ENCODE measurements at places on chromosomes 2 and 18.

GRCh38 chr2:220682616-220683015 is 889.5 kb downstream of the EPHA4 start:
- DNase-seq: no peak

DNA sequence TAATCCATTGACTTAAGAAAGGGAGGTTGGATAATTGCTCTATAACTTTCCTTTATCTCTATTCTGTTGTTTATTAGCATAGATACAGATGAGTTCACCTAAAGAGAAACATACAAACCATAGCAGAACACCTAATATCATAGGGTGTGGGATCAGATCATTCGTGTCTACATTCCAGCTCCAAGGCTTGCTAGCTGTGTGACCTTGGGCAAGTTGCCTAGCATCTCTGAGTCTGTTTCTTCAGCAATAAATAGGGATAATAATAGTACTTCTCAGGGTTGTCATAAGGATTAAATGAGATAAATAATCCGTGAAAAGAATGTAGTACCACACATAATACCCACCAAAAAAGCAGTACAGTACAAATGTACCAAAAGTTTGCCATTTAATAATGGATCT is 126.2 kb downstream of the PLB1 start:
- DNase-seq: no peak

DNA sequence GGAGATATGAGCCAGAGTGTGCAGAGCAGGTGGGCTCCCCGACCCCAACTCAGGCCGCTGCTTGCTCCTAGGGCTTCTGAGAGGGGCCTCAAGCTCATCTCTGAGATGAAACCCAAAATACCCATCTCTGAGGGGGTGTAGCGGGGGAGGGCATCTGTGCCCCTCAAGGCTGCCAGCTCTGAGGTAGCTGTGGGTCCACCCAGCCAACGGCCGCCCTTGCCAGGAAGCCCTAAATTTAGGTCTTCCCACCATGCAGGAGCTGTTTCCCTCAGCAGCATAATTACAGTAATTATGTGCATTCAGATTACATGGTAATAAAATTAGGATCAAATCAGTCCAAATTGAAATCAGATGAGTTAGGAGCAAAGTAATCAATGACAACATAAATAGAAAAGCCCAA is 97.8 kb upstream of the MCFD2 start:
- DNase-seq: no peak

- DNase-seq: no peak
Measured at GRCh38 chr2:168075446-168075845, 171.9 kb downstream of the STK39 start.

GRCh38 chr2:56313500-56313921 is 129.7 kb downstream of the CCDC85A start:
- no peak for DNase-seq

DNA sequence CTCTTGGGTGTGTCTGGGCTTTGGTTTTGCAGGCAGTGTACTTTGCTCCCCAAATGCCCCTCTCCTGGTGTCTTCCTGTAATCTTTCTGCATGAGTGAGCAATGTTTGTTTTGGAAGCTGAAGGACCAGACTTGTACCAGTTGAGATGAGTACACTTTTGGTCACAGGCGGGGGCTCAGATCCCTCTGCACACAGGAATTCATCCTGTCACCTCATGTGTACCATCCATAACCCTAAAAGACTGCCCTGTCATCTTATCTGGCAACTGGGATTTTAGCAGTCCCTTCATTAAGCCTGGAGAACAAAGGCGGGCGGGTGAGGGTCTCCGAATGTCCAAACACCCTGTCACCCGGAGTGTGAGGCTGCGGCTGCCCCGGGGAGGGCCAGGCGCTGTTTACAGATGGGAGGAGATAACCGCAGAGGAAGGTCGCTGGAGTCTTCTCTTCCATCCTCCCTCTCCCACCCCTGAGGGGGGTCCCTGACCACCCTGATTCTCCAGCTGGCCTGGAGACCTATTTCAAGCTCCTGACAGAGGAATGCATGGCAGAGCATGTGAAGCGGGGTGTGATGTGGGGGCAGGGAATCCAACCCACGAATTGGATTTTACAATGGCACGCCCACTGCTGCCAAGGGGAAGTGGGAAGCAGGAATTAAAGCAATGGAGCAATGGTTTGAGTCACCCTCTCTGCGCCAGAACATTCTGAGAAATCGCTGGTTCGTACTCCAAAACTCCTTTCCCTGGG is 158.2 kb upstream of the MYCN start:
- no peak for DNase-seq

DNA sequence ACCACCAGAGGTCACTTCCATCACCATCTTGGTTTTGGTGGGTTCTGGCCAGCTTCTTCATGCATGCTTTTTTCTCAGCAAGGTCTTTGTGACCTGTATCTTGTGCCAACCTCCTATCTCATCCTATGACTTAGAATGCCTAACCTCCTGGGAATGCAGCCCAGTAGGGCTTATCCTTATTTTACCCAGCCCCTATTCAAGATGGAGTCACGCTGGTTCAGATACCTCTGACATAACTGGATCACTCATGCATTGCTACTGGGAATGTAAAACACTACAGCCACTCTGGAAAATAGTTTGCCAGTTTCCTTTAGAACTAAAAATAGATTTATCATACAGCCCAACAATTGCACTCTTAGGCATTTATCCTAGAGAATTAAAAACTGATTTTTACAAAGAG is 219.2 kb downstream of the IRS1 start:
- no peak for DNase-seq

DNA sequence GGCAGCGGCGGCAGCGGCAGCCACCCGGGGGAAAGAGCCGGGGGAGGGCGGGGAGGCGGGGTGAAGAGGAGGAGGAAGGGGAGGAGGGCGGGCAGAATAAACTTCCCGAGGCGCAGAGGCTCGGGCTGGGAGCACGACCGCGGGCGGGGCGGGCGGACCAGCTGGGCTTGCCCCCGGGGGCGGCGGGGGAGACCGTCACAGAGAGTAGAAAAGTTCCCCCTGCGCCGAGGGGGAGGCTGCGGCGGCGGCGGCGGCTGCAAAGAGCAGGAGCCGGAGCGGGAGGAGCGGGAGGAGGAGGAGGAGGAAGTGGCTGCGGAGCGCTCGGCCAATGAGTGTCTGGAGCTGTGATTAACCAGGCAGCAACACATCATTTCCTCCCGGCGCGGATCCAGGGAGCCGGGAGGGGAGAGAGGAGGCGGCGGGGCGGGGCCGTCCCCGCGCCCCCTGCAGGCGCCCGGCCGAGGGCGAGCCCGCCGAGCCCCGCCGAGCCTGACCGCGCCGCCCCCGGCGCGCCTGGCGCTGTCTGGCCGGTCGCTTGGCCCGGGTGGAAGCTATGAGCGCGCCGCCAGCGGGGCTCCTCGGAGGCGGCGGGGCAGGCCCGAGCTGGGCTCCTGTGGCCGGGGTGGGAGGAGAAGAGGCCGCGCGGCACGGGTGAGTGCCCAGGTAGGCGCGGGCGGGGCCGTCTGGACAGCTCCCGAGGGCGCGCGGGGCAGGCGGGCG is at the start of gene ACVR1:
TSS of gene ACVR1 (minus strand) at position 265 of the 720 bp plus-strand sequence. CDS start 76,837 bp downstream, outside the sequence.
- DNase-seq: no peak

DNA sequence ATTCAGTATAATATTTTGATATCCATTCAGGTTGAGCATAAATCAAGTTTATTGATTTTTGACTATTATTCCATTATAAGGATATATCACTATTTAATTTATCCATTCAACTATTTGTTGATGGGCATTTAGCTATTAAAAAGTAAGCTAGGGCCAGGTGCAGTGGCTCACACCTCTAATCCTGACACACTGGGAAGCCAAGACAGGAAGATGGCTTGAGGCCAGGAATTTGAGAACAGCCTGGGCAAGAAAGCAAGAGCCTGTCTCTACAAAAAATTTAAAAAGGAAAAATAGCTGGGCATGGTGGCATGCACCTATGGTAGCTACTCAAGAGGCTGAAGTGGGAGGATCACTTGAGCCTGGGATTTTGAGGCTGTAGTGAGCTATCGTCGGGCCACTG is 183.5 kb downstream of the HNMT start:
- no peak for DNase-seq

GRCh38 chr2:195819276-195819675 is 162.2 kb downstream of the SLC39A10 start:
- DNase-seq: no peak

DNA sequence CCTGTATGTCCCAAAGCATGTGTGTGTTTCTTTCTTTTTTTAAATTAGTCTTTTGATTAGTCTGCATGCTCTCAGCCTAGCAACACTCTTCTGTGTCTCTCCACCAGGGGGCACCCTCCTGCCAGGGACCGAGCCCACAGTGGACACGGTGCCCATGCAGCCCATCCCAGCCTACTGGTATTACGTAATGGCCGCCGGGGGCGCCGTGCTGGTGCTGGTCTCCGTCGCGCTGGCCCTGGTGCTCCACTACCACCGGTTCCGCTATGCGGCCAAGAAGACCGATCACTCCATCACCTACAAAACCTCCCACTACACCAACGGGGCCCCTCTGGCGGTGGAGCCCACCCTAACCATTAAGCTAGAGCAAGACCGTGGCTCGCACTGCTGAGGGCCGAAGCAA is 93.8 kb downstream of the NRP2 start:
- no peak for DNase-seq

- no peak for DNase-seq
Measured at GRCh38 chr2:239919774-239920692, 105.1 kb downstream of the NDUFA10 start.

- DNase-seq: no peak
Measured at GRCh38 chr2:40680547-40680946, 228.7 kb upstream of the SLC8A1 start.

DNA sequence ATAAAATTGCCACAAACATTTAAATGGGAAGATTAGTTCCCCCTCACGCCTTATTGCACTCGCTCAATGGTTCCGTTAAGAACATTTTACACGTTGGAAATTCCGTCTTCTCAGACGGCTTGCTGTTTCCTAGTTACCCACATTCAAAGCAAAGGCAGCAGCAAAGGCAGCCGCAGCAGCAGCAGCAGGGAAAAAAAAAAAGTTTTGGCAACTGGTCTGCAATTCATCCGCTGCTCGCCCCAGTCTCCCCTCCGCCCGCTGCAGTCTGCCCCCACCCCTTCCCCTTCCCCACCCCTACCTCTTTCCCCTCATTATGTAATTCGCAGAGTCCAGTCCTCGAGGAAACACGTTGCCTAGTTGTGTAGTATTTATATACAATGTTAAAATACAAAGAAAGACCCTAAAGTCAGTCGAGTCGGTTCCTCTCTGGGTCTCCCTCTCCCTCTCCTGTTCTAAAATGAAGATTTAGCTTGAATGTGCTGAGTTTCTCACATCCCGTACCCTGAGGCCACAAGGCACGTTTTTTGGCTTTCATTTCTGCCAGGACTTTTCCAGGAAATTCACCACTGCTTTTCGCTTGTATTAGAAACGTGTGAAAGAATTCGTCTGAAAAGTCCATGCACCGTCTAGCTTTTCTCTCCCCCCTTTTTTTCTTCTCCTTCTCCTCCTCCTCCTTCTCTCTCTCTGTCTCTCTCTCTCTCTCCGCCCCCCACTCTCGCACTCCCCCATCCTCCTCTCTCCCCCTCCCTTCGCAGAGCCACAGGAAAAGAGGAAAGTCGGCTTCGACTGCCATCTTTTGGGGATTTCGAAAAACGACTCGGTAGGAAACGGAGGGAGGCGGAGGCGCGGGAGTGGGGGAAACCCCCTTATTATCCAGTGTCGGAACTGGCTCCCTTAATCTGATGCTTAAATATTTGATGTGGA is 140.0 kb downstream of the MEIS1 start:
- no peak for DNase-seq

DNA sequence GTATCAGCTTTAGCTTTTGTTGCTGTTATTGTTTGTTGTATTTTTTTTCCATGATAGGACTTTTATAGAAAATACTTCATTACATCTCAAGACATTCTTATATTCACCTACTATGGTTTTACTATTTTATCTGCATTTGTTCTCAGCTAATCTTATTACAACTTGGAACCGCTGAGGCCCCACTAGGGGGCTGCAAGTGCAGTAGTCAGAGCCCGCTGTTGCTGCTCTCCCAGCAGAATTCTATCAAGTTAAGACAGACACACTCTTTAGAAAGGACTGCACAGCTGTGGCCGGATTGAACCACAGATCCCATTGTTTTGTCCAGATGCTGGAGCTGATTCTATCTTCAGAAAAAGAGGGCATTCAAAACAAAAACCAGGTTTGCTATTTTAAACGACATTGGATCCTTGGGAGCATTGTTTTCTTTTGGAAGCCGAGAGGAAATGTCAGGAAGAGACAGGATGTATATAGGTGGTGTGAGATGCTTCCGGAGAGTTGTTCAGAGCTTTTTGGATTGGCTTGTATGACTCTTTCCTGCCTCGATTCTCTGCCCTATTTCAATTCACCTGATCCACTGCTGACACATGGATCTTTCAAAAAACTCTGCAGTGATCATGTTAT is 105.7 kb upstream of the GAREM1 start:
- DNase-seq: no peak

DNA sequence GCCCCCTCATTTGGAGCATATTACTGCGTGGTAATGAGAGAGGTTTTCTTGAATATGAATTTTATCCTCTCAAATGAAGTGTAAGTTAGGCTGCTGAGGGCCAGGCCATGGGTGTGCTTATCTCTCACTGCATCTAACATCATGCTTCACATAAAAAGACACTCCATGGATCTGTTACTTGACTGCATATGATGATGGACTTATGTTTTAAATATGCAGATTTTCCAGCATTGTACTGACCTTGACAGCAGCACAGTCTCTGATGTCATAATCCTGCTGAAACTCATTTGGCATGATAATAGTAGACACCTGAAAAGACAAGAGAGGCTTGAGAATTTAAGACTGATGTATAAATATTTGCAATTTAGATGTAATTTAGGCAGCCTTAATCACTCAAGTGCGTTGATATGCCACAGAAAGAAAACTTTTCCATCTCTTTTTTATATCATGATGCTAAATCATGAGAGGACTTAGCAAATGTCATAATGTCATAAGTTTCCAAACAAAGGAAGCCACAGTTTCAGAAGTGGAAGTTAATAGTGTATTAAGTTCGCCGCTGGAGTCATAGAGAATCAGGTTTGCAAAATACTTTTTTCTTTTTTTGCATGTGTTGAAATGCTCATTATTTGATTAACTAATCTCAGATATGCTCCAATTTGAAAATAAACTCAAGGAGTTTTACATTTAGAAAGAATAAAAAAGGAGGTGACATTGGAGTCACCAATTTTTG is 62.7 kb upstream of the CD302 start:
- DNase-seq: no peak

DNA sequence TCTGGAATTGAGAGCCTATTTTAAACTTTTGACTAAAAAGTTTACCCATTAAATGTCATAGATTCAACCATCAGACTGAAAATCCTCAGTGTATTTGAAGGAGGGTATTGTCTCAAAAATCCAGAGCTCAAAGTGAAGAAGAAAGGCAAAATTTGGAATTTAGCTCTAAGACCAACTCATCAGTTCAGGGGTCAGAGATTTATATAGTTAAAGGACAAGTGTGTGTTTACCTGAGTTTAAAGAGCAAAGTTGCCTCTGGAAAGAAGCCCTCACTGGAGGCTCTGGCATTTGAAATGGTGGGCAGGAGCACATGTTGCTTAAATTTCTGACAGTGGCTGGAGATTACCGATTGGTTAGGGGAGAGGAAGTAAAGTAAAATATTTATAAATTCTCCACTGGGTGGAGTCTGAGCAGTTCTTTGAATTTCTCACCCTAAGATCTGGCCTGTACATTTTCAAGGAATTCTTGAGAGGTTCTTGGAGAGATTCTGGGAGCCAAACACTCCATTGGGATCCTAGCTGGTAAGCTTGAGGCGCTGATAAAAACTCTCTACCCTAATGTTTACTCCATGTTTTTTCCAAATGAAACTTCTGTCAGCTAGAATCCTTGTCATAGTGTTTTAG is at the start of gene KYNU:
TSS of gene KYNU (plus strand) at position 449 of the 623 bp plus-strand sequence. CDS start 7,704 bp downstream, outside the sequence.
- DNase-seq: no peak

- no peak for DNase-seq
Measured at GRCh38 chr2:219508971-219509779, 5.1 kb upstream of the ASIC4 start.

Measured in GM12878 (cell line).